ENCODE measurements at places on chromosomes 5 and 9.

DNA sequence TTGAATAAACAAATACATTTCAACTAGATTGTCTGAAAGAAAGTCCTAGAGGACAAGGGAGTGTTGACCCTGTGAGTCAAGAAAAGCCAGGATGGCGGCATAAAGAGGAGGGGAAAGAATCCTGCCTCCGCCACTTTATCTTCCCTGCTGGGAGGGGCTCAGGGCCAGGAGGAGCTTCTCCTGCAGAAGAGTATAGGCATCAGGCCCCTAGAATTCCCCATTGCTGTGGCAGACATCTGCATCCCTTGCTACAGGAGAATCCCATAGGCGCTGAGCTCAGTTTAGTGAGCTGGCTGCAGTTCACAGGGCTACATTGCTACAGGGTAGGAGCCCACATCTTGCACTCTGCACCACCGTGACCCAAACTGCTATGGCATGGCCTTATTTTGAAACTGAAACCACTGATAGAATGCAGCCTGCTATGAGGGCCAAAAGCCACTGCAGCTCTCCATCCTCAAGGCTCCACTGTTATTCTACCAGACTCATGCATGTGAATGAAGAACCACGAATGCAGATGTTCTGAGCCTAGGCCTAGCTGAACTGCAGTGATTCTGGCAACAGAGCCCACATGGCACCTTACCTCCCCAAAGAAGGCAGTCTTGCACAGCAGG is 941.4 kb upstream of the CTNND2 start:
- DNase-seq = no peak

DNA sequence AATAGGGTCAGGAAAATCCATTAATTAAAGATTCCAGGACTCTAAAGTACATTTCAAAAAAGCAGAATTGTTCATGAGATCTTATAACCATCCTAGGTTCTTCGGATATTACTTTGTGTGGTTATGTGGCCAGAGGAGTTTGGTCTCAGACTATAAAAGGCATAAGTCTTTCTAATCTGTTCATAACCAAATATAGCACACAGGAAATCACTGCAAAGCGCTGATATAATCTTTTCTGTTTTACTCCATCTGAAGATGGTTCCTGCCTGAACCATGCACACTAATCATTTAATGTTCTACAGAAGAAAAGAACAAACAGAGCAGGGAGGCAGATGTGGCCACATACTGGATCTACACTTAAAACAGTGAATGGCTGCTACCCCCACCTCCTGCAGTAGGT is 182.8 kb downstream of the SEMA5A start:
- no peak for DNase-seq

DNA sequence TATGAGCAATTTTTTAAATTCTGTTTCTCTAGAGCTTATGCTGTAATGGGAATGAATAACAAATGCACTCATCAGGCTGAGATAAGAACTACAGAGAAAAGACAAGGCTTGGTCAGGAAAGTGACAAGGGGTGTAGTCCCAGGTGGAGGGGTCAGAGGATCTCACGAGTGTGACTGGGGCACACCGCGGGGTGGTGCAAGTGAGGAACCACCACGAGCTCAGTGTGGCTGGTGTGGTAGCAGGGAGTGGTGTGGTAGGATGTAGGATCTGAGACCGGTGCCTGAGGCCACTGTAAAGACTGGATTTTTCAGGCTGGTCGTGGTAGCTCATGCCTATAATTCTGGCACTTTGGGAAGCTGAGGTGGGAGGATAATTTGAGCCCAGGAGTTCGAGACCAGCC is 9.0 kb downstream of the ANXA6 start:
- no peak for DNase-seq

DNA sequence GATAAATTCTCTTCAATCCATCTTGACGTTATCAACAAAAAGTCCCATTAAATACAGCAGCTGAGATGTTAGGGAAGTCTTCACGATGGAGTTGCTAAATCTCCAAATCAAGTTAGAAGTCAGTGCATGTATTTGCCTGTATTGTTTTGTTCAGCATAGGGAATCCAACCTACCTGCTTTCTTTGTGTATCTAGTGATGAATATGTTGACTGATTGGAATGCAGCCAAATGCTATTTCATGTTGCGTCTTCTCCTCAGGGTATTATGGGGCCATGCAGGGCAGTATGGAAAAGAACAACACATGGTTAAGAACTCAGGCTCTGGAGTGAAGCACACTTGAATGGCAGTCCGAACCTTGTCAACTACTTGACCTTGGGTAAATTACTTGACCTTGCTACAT is 529.5 kb upstream of the ZNF462 start:
- DNase-seq = no peak

GRCh38 chr5:83563631-83564030 is 92.1 kb downstream of the VCAN start:
- no peak for DNase-seq

DNA sequence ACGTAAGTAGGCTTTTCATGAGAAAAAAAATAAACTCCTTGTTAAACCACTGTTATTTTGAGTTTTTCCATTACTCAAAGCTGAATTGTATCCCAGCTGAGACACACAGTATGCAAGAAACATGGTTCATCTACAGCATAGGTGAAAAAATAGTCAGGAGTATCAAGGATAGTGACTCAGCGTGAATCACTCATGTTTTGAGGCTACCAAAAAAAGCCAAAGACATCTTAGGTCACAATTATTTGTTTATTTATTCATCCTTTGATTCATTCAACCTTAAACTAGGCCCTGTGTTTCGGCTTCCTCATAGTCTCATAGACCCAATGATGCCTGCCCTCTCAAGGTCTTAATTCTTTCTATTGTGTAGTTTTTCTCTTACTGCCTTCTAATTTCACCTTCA is 32.9 kb upstream of the STX17 start:
- DNase-seq = no peak

DNA sequence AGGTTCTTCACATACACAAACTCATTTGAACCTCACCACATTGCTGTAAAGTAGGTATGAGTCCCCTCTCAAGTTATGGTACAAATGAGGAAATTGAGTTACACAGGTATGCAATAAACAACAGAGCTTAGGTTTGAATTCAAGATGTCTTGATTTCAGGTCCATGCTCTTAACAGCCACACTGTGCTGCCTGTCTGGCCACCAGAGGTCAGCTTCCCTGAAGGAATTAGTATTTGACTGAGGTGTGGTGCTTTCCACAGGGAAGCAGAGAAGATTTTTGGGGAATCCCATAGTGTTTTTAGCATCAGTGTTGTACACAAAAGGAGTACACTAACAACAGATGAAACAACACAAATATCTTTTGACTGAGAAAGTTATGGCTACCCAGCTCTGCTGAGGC is 94.4 kb upstream of the ITGA1 start:
- DNase-seq = peak; percentile 14

- no peak for DNase-seq
Observed at GRCh38 chr9:10045598-10045997, 567.2 kb downstream of the PTPRD start.

GRCh38 chr9:97072285-97072776 is 33.4 kb upstream of the CTSV start:
- DNase-seq = no peak

DNA sequence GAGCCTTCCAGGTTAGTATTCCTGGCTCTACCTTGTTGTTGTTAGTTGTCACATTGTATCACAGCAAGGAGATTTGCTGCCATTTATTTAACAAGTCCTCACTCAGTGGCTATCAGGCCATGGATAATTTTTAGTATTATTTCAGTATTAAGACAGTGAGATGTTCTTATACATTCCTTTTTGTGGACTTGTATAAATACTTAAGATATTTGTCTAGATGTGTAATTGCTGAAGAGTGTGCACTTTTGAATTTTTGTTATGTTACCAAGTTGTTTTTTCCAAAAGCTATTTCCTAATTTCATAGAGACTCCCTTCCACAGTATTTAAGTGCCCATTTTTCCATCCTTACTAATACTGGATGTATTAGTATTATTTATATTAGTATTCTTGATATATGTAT is 22.0 kb downstream of the SLC36A1 start:
- no peak for DNase-seq

DNA sequence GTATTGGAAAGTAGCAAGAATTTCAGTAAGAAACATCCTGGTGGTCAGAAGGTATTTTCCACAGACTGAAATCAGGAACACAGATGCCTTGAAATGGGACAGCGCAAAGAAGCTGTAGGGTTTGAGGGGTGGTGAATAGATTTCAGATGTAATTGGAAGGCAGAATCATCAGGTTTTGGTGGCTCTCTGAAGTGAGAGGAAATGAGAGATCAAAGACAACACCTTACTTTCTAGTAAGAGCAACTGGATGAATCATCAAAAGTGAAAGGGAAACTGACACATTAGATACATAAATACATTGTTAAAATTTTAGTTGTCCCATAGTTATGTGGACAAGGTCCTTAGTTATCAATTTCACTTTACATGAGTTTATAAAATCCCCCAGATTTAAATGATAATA is 188.2 kb upstream of the SLC27A6 start:
- no peak for DNase-seq

DNA sequence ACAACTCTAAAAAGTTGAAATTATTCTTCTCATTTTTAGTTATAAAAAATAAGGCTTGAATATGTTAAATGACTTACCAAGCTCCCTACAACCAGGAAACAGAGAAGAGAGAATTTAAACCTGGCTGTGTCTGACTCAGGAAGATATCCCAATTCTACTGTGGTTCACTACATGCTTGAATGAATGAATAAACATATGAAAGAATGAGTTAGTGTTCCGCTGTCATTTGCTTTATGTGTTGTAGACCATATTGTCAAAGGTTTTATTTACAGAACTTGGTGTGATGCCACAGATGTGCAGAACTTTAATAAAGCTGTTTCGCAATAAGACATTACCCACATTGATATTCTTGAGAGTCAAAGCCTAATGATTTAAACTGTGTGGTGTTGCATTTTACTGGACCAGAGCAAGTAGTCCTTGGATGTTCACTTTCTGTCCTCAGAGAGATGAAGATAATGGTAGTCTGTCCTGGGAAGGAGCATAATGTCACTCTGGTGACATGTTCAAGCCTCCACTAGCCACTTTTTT is 313.2 kb downstream of the TRIM32 start:
- DNase-seq = no peak

DNA sequence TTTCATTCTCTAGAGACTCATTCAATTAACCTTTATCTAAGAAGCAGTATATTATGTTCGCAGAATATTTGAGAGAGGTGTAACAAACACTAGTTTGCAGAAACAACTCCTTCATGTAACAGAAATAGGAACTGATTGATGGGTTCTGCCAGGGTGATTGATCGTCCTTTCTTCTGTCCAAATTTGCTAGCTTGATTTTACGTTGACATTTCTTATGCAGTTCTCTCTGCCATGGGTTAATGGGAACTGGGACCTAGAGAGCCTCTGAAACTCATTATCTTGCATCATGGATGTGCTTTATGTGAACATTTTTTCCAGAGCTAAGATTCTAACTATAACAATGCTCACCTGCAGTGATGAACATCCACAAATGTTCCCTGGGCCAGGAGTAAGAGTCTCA is 107.0 kb downstream of the SLC24A2 start:
- DNase-seq = no peak

GRCh38 chr9:112074250-112075008 is 100.7 kb downstream of the SUSD1 start:
- peak; percentile 74 for DNase-seq

GRCh38 chr5:15610216-15610615 is 110.2 kb downstream of the FBXL7 start:
- no peak for DNase-seq

- no peak for DNase-seq
Observed at GRCh38 chr5:14039576-14039975, 95.1 kb upstream of the DNAH5 start.

DNA sequence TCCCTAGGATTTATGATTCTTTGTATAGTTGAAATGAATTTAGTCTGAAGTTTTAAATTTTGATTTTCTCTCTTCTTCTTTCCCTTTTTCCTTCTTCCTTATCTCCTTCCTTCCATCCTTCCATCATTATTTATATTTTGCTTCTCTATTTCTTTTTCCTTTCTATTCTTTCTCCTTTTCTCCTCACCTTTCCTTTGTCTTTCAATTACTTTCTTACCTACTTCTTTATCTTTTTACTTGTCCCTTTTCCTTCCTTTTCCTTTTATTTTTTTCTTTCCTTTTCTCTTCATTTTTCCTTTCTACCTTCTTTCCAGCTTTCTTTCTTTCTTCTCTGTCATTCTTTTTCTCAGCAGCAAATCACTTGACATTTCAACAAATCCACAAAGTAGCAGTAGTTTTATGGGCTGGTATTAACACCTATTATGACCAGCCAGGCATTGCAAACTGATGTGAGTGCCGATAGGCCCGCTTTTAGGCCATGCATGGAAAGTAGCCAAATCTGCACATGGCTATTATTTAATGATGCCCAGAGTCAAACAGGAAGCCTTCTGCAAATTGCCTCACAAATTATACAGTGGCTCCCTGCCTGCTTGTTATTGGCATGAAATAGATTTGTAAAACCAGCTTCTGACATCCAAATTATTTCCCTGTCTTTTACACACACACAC is 37.1 kb upstream of the NR3C1 start:
- DNase-seq = no peak
